Esophagus squamous epithelium (tissue), 5 donors: ENCODE measurements at places on chromosomes 11 and 22.

GRCh38 chr11:19595840-19596751, 116.5 kb upstream of the NAV2 start:
- DNase-seq, result no peak

DNA sequence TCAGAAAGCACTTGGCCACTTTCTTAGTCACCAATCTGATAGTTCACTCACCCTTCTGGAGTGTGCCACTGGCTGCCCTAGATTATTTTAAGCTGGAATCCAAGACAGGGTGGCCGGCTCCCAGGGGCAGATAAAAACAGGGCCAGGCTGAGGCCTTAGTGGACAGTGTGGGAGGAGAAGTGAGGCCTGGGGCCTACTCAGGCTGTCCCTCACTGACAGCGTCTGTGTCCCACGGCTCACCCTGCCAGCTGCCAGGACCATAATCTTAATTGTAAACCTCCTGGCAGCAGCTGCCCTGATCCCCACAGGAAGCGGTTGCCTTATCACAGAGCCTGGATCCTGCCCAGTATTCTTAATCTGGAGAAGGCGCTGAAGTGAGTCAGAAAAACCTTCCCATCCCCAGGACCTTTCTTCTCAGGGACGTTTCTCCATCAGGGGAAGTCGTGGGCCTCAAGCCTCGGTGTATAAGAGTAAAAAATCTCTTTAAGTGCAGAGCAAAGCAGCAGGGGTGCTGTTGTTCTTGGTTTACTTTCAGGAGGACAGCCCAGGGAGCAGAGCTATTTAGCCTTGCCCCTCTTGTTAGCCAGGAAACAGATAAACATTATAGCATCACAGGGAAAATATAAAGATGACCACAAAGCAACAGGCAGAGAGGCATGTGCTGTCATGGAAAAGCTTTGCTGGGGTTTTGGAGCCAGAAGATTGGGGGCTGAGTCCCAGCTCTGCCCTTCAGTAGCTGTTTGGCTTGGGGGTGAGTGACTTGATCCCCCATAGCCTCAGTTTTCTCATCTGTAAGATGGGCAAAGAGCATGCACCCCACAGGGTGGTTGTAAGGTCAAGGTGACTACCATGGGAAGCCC, 39.6 kb downstream of the TSPAN18 start:
- DNase-seq, result no peak

GRCh38 chr11:62150887-62151736, 27.3 kb downstream of the INCENP start:
- no peak for DNase-seq

DNA sequence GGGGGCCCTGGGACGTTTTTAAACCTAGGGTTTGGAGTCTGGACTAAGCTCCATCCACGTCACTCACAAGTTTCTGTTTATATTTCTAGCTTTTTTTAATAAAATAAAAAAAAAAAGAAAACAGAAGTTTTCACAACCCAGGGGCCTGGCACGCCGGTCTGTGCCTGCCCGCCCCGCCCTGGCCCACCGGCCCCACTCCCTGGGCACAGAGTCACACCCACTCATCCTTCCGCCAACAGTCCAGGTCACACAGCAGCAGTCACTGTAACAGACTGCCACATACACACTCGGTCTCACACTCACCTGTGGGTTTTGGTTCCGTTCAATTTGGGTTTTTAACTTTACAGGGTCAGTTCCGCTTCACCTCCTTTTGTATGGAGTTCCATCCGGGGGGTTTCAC, 5.3 kb upstream of the ACR start:
- DNase-seq, result no peak

DNA sequence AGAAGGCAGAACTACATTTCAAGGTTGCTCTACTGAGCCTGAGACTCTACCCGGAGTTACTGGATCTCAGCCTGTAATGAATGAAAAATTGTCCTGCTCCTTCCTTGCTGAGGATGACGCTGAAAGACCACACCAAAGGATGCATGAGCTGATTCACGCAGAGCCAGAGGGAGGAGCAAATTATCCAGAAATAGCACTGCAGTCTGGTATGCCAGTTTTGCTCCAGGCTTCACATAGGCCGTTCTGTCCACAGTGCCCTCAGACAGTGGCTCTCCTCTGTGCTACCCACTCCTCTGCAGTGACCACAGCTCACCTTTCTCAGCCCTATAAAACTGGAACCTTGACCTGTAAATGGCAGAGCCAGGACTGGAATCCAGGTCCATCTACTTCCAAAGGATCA, 79.3 kb upstream of the GALNT18 start:
- DNase-seq, result no peak

DNA sequence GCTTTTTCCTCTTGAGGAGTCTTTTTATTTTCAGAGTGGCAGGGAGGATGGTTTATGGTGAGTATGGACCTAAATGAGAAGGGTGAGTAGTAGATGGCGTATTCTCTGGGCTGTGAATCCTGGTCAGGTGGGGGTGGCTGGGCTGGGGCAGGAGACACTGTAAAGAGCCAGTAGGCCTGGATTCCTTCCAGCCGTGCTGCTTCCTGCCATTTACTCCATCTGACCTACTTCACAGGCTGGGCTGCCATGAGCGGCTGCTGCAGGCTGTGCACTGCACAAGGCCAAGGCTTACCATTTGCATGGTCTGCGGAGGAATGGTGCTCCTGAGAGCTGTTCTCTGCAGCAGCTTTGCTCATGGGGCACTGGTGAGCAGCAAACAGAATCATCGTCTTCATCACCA, 297.6 kb downstream of the KIRREL3 start:
- DNase-seq, result no peak

GRCh38 chr11:73292525-73292894, 15.6 kb upstream of the ARHGEF17 start:
- no peak for DNase-seq

DNA sequence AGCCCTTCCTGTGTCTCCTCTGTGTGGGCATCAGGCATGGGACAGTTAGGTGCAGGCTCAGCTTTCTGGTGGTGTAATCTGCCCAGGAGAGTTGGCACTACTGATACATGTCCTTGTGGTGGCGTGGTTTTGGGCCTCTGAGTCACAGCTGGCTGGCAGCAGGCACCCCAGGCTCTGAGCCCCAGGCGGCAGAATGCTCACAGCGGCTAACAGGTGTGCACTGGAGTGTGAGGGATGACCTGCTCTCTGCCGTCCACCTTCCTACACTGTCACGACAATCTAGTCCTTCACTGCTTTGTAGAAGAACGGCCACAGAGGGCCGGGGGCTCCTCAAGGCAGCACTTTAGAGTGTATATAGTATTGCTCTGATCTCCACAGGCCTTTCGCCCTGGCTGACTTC, 100.3 kb upstream of the PITPNB start:
- no peak for DNase-seq

DNA sequence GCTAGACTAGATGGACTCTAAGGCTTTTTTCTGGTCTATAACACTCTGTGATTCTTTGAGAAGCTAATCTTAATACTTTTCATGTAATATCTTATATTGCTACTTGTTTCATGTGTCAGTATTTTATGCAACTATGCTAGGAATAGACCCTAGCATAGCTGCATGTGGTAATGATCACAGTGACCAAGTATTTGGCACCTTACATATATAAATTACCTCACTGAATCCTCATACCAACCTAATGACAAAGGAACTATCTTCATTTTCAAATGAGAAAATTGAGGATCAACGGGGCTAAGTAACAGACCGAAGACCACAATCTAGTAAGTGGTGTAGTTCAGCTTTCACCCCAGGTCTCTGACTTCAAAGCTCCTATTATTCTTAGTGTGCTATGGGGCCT, 327.3 kb upstream of the PITPNB start:
- DNase-seq, result no peak

DNA sequence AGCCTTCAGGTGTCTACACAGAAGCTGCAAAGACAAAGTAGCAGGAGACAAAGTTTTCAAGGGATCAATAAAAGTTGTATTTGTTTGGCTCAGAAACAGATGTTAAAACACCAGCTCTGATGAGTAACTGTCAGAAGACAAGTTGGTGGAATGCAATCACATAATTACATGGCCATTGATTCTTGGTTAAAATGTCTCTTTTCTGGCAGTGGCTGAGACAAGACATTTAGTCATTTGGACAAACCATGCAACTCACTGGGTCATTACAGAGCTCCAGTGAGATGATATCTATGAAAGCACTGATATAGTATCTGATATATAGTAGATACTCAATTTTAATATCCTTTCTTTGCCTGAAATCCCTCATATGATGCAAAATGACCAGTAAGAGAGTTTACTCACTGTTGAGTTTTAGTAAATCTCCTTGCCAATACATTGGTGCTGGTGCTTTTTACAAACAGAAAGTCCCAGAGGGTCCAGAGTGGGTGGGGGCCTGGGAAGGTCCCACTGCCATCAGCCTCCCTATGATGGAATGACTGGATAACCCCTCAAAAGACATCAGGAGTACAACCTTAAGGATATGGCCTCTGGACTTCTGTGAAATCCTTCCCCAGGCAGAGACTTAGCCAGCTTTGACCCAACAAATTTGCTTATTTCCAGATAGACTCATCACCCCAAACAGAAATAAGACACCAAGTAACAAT, 95.0 kb downstream of the SLC1A2 start:
- DNase-seq, result no peak

- no peak for DNase-seq
Observed at GRCh38 chr22:37545703-37546436, 14.4 kb upstream of the CDC42EP1 start.

DNA sequence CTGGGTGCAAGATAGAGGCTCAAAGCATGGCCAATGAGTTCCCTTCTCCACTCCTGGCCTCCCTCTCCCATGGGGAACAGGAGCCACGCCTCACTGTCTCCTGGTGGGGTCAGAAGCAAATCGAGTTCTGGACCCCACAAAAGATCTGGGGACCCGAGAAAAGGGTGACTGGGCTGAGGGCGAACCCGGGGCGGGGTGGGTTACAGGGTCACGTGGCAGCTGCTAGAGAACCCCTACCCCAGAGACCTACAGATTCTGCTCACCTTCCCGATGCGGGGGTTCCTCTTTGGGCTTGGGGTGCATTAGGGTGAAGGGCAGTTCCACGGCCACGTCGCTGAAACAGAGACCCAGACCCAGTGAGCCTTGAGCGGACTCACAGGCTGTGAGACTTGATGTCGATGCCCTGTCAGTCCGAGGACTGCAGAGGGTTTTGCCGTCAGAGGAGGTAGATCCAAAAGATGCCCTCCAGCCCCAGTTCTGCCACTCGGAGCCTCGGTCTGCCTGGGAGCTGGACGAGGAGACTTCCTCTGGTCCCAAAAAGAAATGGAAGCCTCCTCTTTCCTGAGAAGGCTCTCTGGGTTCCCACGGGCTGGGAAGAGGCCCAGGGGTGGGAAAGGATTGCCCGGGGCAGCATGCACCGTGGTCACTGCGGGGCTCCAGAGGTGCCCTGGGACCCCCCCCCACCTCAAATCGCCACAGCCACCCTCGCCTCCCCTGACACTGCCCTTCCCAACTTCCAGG, 28.2 kb downstream of the TPBGL start:
- DNase-seq, result no peak

- no peak for DNase-seq
Observed at GRCh38 chr11:64605244-64605560, 14.2 kb downstream of the SLC22A12 start.

- DNase-seq, result no peak
Observed at GRCh38 chr11:46498179-46498578, 95.6 kb downstream of the AMBRA1 start.

DNA sequence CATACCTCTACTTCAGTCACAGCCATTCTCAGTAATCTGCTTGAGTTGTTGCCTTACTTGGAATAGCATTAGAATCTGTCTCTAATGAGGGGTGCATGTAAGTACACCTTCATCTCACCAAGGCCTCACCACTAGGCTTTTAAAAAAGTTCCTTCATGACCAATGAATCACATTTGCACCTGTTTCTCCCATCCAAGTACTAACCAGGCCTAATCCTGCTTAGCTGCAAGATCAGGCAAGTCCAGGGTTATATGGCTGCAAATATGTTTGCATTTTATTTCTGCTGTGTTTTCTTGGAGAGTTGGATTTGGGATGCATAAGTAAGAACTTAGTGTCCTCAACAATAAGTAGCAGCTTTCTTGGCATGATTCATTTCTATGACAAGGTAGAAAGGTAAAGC, 66.9 kb downstream of the BBOX1 start:
- DNase-seq, result no peak

- DNase-seq, result no peak
Observed at GRCh38 chr11:797296-798092, 587 bp downstream of the SLC25A22 start.

DNA sequence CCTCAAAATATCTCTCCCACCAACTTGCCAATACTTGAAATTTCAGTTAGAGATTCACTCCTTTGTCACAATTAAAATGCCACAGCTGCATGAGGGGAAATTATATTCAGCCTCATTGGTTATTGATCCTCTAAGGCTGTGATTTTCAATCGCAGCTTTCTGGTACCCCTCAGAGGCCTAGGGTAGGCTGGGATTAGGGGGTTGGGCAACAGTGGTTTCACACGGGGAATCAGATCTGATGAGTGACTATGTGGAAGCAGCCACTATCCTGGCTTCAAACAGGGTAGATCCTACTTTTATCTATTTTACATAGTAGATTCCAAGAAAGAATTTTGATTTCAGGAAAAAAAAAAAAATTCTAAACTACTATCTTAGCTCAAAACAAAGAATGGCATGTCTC, 252.5 kb downstream of the DCDC1 start:
- DNase-seq, result no peak

DNA sequence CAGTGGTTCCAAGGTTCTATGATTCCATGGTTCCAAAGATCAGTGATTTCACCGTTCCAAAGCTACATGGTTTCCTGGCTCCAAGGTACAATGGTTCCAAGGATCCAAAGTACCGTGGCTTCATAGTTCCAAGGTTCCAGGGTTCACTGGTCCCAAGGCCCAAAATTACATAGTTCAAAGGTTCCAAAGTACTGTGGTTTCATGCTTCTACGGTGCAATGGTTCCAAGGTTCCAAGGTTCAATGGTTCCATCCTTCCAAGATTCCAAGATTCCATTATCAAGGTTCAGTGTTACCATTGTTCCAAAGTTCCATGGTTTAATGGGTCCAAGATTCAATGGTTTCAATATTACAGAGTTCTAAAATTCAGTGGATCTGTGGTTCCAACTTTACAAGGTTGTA, 43.0 kb upstream of the SEPTIN5 start:
- DNase-seq, result no peak

DNA sequence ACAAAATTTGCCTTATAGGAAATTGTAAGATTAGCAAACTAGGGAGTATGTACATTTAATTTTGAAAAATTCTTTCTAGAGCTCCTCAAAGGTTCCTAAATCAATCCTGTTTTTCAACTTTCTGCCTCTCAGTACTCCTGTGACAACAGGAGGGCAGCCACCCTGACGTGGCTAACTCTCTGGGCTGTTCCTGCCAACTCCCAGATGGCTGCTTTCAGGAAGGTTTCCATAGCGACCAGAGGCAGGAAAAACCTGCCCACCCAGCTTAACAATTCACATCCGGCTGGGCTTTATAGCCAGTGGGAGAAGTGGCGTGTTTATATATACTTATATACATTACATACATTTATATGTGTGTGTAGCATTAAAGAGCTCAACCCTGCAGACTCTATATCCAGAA, 26.5 kb downstream of the SGSM3 start:
- no peak for DNase-seq
